ENCODE measurements at places on chromosomes 6 and 20.

DNA sequence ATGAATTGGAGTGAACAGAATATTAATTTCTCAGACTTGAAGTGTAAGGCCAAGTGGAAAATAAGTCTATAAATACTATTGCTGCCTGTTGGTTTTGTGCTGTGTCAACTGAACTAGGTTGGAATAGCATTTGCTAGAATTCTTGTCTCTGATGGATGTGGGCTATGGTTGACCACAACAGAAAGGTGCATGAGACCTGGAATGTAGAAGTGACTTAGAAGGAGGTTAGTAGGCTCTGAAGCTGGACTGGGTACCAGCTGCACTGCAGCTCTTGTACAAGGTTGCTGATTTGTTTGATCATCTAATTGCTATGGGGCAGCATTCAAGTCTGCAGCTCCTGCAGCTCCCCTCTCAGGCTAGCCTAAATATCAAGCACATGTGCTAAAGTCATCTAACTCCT, 479.0 kb upstream of the NRSN1 start:
- DNase-seq, result peak; percentile 6

- DNase-seq, result no peak
Observed at GRCh38 chr20:10468340-10468845, 33.3 kb downstream of the SLX4IP start.

DNA sequence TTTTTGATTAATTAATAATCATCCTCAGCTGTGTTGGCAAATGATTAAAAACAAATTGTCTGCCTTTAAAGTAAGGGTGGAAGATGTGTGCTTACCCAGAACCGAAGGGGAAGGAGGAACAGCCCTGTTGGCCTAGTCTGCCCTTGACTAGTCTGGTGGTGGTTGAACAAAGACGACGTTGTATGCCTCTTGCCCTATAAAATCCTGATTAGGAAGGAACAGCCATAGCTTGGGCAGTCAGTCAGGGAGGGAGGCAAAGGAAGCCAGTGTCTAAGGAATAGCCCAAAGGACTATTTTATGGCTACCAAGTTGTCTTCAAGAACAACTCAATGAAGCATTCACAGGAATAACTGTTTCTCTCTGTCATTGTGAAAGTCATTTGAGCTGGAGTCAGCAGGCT, 70.7 kb downstream of the PRDM1 start:
- no peak for DNase-seq

- DNase-seq, result no peak
Observed at GRCh38 chr6:2891768-2892170, 11.3 kb downstream of the SERPINB9 start.

DNA sequence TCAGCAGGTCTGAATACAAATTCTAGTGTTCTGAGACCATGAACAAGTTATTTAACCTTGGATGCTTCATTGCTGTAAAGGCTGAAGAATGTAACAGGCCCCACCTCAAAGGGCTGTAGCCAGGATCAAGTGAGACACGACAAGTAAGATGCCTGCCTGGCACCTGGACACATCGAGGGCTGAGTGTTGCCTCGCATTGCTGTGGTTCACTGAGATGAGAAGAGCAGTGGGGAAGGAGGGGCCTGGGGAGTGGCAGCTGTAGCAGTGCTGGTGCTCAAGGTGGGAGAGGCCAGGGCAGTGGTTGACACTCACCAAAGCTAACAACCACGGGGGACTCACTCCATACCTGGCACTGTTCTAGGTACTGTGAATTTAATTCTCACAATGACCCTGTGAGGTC, 187.8 kb downstream of the KIF16B start:
- no peak for DNase-seq

GRCh38 chr20:64106435-64106961, 867 bp downstream of the NPBWR2 start:
- DNase-seq, result no peak

DNA sequence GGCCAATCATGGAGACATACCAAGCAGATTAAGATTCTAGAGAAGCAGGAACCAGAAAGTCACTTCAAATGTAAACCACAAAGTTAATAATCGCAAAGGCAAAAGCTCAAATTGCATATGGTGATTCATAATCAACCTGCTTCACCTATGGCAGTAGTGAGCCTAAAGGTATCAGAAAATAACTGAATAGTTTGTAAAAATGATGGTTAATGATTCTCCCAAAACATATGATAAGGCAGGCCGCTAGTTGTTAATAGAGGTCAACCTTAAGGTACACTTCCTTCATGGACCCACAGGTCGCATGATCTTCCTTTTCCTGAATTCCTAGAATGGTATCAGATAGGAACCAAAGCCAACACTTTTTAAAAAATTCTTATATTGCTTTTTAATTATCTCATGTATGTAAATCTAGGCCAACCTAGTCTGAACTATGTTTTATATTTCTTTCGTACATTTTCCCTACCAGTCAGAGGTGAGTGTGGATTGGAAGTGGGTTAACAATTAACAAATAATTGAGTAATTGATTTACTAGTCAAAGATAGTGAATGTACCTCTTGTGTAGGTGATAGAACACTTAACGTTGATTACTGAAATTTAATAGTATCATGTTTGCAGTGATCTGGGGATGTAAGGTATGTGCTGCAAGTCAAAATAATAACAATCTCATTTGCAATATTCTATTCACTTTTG, 16.4 kb downstream of the TAAR2 start:
- no peak for DNase-seq

GRCh38 chr6:157630463-157631080, 192.5 kb upstream of the SNX9 start:
- DNase-seq, result no peak

GRCh38 chr6:142927904-142928303, 17.1 kb downstream of the HIVEP2 start:
- DNase-seq, result no peak

GRCh38 chr6:1267057-1267732, 44.7 kb upstream of the FOXQ1 start:
- DNase-seq, result no peak

DNA sequence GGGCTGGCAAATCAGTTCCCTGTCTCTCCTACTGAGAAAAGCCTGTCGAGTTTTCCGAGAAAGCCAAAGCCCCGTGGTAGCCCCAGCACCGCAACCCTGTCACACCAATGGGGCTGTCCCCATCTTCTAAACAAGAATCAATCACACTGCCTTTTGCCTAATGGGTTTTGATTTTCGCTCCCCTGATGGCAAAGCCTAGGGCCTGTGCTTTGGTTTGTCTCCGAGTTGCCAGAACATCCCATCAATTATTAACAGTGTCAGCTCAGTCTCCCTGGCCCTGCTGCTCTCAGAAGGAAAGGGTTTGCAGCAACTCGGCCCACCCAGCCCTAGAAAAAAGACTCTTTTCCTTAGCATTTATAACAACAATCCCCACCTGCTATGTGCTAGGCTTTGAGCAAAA, 4.2 kb downstream of the KCNB1 start:
- DNase-seq, result no peak

- no peak for DNase-seq
Observed at GRCh38 chr20:63807654-63808053, 23.4 kb downstream of the ZBTB46 start.

- no peak for DNase-seq
Observed at GRCh38 chr6:32459781-32460424, 20.2 kb downstream of the HLA-DRA start.

DNA sequence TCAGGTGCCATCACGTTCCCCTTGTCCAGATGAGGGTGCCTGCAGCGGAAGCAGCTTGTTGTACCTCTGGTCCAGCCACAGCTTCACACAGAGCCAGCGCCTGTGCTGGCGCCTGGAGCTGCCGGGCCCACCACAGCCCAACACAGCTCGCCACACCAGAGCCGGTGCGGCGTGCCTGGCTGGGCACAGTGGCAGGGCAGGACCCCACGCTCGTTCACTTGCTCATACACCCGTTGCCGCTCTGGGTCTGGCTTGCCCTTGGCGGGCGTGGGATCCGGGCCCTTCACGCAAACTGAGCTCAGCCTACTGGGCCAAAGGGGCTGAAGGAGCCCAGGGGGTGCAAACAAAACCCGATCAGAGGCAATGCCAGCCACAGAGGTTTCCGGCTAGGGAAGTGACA, 492.5 kb upstream of the MANEA start:
- DNase-seq, result no peak

DNA sequence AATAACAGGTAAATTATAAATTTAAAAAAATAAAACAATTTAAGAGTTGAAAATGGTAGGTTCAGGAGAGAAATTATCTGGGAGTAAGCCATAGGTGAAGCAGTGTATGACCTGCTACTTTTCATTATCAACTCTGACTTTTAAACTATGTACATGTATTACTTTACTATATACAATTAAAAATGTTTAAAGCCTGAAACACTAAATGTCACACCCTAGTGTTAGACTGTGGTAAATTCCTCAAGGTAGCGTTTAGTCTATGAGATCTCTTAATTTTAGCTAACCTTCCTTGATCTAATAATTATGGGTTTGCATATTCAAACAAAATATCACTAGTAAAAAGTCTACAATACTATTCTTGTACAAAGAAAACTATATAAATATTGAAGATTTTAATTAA, 22.3 kb upstream of the TBC1D32 start:
- no peak for DNase-seq

- no peak for DNase-seq
Observed at GRCh38 chr20:1225263-1225782, 521 bp upstream of the RAD21L1 start.

GRCh38 chr20:25252686-25253421, 5.0 kb downstream of the PYGB start:
- no peak for DNase-seq

DNA sequence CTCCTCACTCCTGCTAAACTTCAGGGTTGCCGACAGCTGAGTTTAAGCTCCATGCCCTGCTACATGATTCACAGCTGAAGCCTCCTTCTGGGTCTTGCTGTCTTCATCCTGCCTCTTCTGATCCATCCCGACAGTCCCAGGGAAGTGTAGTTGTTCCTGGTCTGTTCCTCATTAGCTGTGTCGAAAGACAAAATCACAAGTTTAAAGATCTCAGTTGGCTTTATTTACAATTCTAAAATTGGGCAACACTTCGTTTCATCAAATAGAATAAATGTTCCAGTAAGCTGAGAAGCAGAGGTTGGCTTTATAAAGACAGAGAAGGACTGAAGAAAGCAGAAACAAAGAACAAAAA, 4.1 kb upstream of the SLC2A10 start:
- DNase-seq, result no peak

DNA sequence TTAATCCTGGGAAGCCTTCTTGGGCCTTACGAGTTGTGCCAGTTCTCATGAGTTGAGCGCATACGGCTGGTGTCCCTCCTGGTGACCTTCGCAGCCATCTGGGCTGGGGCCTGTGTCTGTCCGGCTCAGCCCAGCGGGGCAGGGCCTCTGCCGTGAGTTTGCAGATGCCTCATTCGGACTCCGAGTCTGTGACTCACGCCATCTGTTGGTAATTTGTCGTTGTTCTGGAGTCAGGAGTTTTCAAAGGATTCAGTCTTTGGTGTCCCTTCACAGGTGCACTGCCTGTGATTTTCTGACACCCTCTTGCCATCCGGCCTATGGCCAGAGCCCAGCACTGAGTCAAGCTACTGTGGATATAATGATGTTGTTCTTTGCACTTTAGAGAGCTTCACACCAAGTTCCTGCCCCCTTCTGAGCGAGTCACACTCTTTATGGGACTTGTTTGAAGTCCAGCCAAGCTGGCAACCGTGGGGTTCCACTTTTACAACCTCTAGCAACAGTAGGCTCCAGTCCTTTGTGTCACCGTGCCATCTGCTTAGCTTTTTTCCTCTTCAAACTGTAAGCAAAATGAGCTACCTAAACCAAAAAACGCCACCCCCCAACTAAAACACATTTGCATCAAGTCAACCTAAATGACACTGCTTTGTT, 175.6 kb downstream of the AIG1 start:
- peak; percentile 23 for DNase-seq

DNA sequence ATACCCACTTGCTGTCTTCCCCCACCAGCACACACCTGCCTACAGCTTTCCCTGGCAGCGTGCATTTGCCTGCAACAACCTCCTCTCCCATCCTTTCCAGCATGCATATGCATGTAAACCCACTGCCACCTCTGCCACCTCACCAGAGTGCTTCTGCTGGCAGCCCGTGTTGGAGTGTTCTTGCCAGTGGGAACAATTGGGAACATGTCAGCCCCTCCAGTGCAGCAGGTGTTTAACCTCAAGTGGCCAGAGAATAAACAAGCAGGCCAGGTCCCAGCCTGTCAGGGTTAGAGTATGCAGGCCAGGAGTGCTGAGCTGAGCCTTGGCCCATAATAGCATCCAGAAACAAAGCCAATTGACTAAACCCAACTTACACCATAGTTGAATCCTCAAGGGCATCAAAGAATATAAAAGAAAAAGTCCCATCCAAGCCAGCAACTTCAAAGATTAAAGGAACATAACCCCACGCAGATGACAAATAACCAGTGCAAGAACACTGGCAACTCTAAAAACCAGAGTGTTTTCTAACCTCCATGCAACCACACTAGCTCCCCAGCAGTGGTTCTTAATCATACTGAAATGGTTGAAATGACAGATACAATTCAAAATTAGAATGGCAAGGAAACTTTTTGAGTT, 1212.1 kb upstream of the CITED2 start:
- DNase-seq, result no peak

Measured in NCI-H524 (cell line).